ENCODE measurements at places on chromosomes 2 and 18.

DNA sequence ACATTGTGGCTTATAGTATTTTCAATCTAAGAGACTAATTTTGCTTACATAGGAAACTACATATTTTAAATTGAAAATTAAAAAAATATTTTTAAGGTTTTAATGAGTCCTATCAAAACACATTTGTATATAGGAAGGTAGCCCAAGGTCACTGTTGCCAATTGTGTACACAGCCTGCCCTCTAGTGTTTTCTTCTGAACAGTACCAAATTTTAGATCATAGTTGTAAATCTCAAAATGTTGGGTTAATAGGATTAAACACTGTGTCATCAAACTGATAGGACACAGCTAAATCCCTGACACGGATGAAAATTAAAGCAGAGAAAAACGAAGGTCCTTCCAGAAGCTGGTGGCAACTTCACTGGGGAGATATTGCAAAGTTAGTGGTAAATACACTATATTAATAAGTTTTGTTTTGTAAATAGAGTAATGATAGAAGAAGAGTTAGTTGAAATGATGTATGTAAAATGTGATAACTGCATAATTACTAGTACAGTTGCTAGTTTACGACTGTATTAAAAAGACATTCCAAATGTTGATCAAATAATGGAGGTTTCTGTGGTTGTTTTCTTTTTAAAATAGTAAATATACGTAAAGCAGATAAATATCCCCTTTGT lies 19.7 kb downstream of the CLUL1 start:
- no peak for DNase-seq

GRCh38 chr2:160298960-160299359 lies 98.9 kb upstream of the ITGB6 start:
- no peak for DNase-seq

- DNase-seq: no peak
These were observed 11.4 kb upstream of the NR4A2 start for GRCh38 chr2:156343940-156344301.

DNA sequence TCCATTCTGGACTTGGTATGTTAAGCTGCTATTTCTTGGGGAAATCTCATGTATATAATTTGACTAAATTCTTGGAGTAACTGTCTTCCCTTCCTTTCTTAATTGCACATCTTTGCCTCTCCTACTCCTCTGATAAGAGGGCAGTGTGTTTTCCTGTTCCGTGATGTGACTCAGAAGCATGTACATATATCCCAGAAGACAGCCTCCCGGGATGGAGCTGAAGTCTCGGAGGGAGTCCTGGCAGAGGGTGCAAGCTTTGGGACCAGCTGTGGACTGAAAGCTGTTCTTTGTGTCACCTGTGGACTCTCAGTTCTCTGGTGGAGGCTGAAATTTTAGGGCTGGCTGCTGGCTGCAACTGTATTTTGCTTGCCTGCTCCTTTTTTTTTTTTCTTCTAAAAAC lies 54.7 kb upstream of the MGAT5 start:
- no peak for DNase-seq

- no peak for DNase-seq
These were observed 79.8 kb upstream of the SPATS2L start for GRCh38 chr2:200226451-200227426.

DNA sequence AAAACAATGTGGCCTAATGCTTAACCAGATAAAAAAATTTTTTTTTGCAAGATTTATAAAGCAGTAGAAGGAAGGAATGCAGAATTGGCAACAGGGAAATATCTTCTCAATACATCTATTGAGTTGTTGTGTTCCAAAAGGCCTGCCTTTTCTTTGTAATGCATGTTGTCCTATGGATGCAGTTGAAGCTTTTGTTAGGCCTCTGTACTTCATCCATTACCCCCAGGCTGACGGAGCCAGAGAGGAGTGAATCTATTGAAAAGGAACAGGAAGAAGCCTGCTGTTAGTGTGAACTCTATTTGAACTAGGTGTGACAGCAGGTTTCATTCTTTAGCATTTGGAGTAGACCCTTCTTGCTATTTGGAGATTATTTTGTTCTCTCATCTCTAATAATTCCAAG lies 56.5 kb downstream of the MTX2 start:
- DNase-seq: no peak

- no peak for DNase-seq
These were observed 29.6 kb upstream of the ATL2 start for GRCh38 chr2:38406597-38407110.

DNA sequence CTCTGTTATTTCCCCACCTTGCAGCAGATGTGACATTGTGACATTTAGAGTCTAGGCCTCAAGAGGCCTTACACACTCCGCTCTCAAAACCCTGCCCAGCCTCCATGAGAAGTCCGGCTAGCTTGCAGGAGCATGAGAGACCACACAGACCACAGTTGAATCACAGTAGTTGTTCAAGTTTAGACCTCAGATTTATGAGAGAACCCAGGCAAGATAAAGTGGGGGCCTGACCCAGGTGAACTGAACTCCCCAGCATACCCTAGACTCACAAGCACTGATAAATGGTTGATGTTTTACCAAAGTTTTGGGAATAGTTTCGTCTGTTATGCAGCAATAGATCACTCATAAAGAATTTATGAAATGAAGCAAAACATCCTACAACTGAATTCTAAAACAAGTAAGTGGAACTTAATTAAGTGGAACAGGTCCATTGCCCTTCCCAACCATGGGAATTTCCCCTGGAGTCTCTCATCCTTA lies 4.7 kb upstream of the STAT1 start:
- no peak for DNase-seq

GRCh38 chr2:186751790-186752189 lies 57.9 kb downstream of the FAM171B start:
- no peak for DNase-seq

GRCh38 chr2:239978411-239978810 lies 46.7 kb downstream of the NDUFA10 start:
- no peak for DNase-seq

GRCh38 chr2:198890490-198890889 lies 567.2 kb downstream of the SATB2 start:
- no peak for DNase-seq

- no peak for DNase-seq
These were observed 884.8 kb downstream of the EPHA4 start for GRCh38 chr2:220687231-220687843.

GRCh38 chr2:240462073-240462706 lies 26.7 kb downstream of the GPC1 start:
- peak; percentile 72 for DNase-seq

DNA sequence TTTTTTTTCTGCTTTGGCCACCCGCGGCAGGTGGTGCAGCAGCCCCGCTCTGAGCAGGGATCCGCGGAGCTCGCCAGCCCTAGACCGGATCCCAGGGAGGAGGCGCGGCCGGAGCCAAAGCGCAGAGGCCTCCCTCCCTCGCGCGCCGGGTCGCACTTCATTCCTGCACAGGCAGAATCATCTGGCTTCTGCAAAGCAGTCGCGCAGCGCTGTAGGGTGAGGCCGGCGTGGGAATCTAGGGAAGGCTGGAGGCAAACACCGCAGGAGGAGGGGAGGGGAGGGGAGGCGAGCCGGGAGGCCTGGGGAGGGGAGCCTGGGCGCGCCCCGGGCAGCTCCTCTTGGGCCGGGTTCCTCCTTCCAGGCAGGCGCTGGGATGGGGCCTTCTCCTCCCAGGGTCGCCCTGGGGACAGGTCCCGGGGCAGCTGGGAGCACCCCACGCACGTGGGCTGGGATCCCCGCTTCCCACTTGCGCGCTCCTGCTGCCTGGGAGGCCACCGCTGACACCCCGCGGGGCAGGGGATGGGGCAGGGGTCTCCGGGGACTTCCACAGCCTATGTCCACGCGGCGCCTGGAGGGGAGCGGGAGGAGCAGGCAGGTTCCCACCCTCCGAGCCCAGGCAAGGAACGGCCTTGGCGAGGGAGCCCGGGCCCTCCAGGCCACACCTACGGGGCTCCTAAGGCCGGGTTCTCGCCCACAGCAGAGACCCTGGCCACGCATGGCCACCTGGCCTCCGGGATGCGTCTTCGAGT lies 45.0 kb downstream of the MBP start:
- peak; percentile 79 for DNase-seq

Measured in coronary artery (tissue), 2 donors.